Activated CD4-positive, alpha-beta T cell treated with anti-CD3 and anti-CD28 coated beads, Interleukin-10, Interleukin-2, amounts not matched to agents 100 ng/mL and 50 ng/mL, durations not matched to agents 16 hours and 8 hours (primary cell): ENCODE measurements at places on chromosomes 13 and 19.

- DNase-seq = no peak
Measured at GRCh38 chr13:31227870-31228269, 28.1 kb downstream of the B3GLCT start.

DNA sequence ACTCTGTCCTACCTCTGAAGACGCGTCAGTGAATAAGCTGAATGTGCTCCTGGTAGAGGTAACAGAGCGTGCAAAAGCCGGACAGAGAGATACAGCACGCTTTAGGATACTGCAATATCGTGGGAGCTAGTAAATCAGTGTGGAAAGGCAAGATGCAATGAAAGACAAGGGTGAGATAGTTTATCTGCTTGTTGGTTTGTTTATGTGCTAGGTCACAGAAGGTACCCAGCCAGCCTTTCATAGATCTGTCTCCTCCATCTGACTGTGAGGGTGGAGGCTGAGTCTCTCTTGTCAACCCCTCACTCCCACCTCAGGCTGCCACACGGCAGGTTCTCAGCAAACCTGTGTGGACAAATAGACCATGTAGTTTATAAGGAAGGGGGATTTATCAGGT is 904 bp upstream of the GIPC1 start:
- DNase-seq = no peak

GRCh38 chr13:30927595-30927994 is 4.9 kb upstream of the TEX26 start:
- no peak for DNase-seq

GRCh38 chr19:18946918-18947317 is 5.9 kb upstream of the HOMER3 start:
- DNase-seq = no peak

- DNase-seq = peak; percentile 90
Measured at GRCh38 chr19:18450931-18451836, 13.3 kb upstream of the ISYNA1 start.

- DNase-seq = no peak
Measured at GRCh38 chr19:51751655-51752054, at the start of gene FPR1. Gene FPR1, minus strand, starts transcription at chr19:51751878. Its CDS starts 4,884 bp downstream, at chr19:51746994.

DNA sequence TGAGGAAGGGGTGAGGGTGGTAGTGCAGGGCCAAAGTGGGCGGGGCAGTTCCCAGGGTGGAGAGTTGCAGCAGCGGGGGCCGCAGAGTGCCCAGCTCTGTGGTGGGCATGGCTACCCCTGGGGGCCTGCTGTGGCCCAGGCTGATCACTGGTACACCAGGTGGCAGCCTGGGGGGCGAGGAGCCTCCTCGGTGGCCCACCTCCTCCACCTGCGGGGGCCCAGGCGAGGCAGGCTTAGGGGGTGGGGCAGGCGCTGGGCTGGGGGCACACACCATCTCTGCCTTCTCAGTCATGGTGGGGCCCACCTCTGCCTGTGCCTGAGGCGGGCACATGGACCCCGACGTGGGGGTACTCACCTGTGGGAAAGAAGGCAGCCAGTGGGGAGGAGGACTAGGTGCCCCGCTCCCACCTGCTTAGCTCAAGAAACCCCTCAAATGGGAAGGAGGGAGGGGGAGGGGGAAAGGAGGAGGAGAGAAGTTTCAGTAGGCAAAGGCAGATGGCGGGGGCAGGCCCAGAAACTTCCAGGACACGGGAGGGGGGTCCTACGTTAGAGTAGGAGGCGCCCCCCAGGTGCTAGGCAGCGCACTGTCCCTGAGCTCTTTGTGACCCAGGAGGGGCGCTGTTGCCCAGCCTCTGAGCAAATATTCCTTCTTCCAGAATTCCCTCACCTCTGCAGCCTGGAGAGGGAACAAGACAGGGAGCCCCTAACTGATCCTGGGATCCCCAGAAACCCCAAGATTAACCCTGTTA is 1.6 kb downstream of the LYL1 start:
- DNase-seq = no peak

- no peak for DNase-seq
Measured at GRCh38 chr19:3814648-3815047, 28.5 kb upstream of the MATK start.

GRCh38 chr19:39539165-39539517 is 820 bp downstream of the EID2 start:
- peak; percentile 33 for DNase-seq

- DNase-seq = peak; percentile 46
Measured at GRCh38 chr13:24684600-24684998, 4.4 kb downstream of the ATP12A start.

GRCh38 chr13:110812869-110813645 is 99.6 kb downstream of the ING1 start:
- DNase-seq = no peak

DNA sequence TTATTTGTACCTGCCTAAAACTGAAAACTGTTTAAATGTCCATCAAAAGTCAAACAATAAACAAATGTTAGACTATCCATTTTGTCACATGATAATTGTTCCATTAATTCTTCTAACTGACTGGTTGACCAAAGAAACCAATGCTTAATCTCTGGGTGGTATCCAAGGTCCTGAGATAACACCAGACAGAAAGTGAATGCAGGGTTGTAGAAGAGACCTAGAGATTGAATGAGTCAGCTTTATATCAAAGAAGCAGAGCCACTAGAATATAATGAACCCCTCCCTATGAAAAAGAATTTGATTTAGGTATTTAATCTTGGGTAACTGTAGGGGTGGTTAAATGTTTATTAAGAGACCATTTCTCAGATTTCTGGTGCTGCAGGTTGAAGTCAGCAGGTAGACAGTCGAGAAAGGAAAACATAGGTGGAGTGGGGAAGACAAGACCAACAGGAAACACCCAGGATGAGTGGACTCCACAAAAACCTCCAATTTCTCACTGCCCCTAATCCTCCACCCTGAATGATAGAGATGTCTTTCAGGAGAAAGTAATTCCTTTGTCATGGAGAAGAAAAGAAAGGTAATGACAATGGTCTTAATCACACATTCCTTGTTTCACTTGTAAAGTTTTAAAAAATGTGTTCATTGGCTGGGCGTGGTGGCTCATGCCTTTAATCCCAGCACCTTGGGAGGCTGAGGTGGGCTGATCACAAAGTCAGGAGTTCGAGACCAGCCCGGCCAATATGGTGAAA is 536.4 kb downstream of the IRS2 start:
- DNase-seq = no peak

DNA sequence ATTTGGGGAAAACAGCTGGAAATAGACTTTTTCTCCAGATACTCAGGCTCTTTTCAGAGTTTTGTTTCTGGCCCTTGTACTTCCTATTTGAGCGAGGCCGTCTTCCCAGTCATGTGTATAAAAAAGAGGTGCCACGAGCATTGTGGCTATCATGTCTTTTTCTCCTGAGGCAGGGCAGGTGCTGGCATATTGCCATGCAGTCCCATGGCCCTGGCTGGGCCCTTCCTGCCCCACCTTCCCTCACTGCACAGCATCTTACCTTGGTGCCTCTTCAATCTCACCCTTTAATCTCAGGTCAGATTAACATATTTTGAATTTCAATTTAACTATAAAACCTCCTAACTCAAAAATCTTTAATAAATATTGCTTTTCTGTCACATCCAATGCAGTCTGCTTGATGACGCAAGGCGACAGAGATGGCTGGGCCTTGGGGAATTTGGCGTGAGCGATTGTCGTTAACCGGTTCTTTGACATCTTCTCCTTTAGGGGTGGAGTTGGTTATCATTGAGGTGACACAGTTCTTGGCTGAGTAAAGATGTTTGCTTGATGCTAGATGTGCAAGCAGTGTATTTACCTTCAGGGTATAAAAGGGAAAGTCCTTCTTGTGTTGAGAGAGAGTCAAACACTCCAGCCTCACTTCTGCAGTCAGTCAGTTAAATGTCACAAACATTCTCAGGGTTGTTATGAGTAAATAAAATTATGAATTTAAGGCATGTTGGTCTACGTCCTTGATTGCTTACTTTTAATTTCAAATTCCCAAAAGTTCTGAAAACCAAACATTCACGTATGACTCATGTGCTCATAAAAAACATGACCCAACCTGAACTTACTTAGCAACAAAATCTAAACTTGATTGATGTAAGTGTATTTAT is 289.9 kb downstream of the MYO16 start:
- no peak for DNase-seq

DNA sequence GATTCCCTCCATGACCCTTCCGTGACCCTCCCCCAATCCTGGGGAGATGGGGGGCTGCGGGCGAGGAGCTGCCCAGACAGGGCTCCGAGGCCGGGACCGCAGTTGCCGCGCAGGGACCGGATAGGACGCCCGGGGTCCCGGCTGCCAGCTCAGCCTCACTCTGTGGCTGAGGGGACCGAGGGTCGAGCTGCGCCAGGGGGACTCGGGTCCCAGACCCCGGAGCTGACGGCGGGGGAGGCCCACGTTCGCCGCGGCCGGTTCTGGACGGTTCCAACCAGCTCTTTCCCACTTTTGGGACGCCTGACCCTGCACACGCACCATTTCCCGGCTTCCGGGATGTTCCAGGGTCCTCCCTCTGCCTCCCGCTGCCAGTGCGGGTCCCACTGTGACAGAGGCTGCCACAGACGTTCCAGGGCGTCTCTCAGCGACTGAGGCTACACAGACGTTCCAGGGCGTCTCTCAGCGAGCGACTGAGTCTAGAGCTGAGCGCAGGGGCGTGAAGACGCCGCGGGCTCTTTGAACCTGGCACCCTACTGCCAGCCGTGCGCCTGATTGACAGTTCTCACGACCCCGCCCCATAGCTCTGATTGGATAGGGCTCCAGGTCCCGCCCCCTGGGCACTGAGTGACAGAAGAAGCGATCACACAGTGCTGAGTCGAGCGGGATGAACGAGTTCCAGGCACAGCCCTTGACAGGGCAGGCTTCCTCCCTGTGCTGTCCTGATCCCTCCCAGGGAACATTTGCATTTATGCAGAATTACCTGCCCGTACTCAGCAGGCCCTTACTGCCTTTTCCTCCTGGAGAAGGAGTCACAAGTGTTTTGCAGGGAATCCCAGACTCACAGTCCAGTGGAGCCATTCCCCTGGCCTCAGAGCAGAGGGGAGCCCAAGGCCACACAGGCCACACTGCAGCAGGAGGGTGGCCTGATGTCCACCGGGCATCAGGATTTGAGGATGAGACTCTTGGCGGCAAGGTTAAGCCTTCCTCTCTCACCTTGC is at the start of gene ZNF563:
TSS of gene ZNF563 (minus strand) at position 472 of the 998 bp plus-strand sequence. CDS start at position 321, 151 bp downstream.
- peak; percentile 96 for DNase-seq

- DNase-seq = peak; percentile 52
Measured at GRCh38 chr13:99658261-99658991, 157.2 kb downstream of the TM9SF2 start.

DNA sequence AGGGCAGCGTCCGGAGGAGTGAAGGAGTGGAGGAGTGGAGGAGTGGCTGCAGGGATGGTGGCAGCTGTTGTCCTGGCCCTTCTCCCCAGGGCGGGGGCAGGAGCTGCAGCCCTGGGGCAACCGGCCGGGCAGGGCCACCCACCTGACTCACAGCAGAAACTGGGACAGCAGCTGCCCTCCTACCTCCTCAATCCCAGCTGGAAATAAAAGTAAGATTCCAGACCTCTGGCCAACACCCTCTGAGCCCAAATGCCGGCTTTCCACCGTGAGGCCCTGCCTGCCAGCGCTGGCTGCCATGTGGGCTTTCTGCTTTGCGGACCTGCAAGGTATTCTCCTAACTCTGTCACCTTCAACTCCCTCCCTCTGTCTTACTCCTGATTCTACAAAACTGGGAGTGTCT is 3.3 kb upstream of the CLPP start:
- no peak for DNase-seq

GRCh38 chr13:112968380-112968909 is 569 bp upstream of the MCF2L start:
- DNase-seq = peak; percentile 6

DNA sequence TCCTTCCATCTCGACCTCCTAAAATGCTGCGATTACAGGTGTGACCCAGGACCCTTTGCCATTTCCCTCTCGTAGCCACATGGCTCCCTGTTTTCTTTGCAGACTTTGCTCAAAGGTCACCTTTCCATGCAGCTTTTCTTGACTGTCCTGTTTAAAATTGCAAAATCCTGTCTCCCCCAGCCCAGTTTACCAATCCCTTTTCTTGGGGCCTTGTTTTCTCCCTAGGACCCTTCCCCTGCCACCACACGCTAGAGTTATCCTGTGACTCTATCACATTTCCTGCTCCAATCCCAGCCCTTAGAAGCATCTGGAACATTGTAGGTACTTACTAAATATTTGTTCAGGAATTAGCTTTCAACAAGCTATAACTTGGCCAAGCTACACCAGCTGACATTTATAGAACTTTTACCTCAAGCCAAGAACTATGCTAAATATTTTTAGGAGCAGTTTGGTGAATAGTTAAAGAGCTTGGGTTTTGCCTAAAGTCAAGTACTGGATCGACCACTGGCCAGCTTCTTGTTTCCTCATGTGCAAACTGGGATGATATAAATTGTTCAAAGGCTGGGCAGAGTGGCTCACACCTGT is 9.1 kb upstream of the SERTAD3 start:
- DNase-seq = no peak

- no peak for DNase-seq
Measured at GRCh38 chr19:35122687-35123551, 7.3 kb downstream of the FXYD3 start.

DNA sequence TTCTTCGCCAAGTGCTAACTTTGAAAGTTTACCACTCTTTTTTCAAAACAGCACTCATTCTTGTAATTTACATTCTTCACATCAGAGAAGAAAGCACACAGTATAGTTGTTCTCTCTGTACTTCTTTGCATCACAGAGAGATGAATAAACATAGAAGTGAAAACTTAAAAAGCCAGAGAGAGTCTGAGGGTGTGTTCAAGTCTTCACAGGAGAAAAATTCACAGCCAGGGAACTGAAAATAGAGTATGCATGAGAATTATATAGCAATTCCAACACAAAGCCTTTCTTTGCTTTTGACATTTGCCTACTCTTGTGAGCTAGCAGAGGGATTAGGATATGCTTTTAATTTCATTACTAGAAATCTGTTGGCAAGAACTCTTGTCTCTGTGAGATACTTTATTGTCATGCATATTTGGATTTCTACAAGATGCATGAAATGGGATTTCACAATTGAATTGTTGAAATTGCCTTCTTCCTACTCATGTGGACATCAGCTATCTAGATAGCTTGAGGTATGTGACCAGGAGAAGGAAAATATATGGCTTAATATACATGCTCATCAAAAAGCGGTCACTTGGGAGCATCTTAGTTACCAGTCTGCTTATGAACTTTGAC is 166.1 kb downstream of the SLC7A1 start:
- no peak for DNase-seq

- DNase-seq = no peak
Measured at GRCh38 chr13:45809801-45810394, 41.7 kb downstream of the SIAH3 start.

GRCh38 chr19:40143612-40144011 is 47.6 kb upstream of the MAP3K10 start:
- peak; percentile 64 for DNase-seq

- DNase-seq = peak; percentile 57
Measured at GRCh38 chr19:17929056-17929455, 3.8 kb upstream of the CCDC124 start.

- DNase-seq = peak; percentile 95
Measured at GRCh38 chr19:50330365-50331078, 1.3 kb upstream of the KCNC3 start.

DNA sequence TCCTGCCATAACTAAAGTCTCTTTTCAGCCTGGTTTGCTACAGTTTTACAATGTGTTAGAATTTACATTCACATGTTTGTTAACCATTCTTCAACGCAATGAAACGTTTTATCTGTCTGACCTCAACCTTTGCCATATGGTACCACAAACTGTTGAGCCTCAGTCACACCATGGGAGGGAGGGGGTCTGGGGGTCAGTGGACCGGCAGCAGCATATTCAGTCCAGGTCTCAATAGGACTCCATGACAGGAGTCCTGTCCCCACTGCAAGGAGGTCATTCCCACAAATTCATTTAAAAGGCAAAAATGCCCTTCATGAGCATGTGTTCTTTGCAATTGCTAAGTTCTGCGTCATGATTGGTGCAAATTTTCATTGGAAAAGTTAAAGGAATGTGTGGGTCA is 66.6 kb upstream of the OLFM4 start:
- DNase-seq = no peak
